ENCODE measurements at places on chromosomes 13 and 19.

DNA sequence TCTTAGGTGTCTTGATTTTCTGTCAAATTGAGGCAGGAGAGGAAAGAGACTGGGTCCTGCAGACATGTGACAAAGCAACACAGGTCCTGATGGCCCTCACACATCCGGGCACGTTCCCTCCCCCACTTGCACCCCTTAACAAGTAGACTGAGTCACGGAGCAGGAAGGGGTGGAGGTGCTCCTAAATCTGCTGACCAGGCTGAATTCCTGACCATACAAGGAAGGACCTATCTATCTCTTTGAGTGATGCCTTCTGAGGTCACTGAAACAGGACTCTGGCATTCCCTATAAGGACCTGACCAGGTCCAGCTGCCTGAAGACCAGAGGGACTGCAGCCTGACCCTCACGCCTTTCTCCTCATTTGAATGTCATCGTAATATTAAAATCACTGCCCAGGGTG lies 250.3 kb downstream of the COL4A1 start:
- no peak for DNase-seq

DNA sequence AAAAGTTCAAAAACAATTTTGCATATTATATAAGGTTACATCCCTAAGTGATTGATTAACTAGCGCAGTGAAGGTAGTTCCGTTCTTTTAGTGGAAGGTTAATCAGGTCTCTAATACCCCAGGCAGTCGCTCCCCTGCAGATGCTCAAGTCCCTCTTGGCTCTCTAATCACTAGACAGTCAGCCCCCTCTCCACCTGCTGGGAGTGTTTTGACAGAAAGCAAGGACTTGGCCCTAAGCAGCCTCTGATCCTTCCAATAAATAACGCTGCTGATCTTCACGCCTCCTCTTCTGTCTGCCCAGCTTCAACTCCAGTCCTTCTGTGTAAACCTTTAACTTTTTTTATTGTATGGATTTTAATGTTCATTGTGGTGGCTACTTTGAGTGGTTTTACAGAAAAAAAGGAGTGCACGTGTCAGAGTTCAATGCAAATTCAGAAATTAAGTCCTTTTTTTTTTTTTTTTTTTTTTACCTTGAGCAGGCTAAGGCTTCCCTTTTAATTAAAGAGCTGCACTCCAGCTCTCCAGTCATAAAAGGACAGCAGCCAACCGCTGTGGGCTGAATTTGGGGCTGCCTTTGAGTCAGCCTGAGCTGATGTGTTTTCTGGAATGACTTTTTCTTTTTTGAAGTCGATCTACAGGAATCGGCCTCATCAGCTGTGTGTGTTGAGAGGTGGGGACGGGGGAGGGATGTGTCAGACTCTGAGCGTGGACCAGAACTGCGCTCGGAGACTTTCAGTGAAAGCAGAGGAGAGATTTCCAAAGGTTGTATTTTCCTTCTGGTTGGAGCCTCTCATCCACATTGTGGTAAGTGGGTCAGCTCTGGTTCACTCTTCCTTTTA lies 33.8 kb upstream of the MYO16 start:
- no peak for DNase-seq

DNA sequence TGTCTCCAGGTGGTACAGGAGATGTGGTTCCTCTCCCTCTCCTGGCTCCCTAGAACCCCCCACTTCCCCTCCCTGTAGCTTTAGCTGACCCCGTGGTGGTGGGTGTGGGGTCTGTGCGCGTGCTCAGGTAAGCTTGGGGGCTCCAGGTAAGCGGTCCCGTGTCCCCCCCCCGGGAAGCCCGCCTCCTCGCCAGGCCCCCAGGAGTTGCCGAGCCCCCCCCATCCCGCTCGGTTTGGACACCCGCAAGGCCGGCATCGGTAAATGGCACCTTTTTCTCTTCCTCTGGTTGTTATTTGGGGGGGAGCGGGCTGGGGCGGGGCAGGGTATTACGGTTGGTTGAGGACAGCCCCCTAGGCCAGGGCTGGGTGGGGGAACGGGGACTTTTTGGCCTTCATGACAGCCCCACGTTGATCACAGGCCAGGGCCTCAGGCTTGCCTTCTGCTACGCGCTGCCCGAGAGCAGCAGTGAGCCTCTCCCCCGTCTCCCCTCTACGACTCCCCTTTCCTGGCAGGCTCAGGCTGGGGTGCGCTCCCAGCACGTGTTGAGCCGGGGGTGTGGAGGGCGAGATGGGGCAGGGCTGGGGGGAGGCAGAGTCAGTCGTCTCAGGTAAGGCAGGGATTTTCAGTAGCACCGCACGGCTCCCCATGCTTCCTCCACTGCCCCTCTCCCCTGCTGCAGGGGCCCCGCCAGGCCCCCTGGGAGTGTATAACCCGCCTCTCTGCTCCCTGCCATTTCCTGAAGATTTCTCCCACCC lies 10.7 kb upstream of the LIN7B start:
- DNase-seq = peak; percentile 68

DNA sequence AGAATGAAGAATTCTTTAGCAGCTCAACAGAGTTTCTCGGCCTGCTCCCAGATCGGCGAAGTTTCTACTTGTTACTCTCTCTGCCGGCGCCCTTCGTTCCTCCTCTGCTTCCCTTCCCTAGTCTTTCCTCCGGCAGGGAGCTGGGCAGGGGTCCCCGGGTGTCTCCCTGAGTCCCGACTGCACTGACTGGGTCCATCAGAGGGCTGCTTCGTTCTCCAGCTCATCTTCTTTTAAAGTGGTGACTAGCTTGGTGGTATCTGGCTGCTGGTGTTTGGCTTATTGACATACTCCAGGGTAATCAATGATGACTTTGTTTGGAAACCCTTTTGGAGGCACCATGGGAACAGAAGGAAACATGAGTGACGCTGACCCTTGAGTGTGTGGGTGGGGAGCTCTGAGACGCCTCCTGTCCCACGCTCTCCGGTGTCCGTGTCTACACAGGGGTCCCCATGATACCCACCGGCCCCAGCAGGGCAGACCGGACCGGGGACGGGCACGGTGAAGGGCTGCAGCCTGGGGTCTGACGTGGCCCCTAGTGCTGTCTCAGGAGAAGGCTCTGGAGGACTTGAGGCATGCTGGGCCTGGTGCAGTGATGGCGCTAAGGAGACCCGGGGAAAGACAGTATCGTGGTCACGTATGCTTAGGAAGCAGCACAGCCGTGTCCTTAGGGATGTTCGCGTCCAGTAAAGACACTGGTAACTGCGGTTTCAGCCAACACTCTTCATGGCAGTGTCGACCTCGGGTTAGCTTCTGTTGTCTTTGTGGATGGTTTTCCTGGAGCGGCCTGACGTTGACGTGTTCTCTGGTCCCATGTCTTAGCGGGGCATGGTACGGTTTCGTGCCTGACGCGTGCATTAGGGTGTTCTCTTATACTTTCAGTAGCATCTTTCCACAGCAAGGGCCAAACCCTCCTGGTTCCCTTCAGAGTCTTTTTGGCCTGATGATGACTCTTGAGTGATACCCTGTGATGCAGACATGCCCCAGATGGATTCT lies 23.8 kb downstream of the NAXD start:
- DNase-seq = no peak

DNA sequence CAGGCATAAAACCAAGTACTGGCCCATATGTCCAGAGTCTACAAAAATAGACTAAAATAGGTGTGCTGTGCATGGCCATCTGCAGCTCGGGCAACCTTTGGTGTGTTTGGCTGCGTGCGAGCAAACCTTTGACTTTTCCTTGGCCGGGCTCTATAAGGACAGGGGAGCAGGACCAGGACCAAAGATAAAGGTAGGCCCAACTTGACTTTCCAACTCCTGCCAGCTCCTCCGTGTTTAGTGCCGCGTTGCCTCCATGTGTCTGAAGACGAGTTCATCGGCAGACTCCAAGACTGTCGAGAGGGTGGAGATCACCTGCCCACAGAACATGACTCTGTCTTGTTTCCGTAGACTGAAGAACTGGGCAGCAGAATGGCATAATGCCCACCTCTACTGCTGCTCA lies 375.5 kb downstream of the IRS2 start:
- no peak for DNase-seq

DNA sequence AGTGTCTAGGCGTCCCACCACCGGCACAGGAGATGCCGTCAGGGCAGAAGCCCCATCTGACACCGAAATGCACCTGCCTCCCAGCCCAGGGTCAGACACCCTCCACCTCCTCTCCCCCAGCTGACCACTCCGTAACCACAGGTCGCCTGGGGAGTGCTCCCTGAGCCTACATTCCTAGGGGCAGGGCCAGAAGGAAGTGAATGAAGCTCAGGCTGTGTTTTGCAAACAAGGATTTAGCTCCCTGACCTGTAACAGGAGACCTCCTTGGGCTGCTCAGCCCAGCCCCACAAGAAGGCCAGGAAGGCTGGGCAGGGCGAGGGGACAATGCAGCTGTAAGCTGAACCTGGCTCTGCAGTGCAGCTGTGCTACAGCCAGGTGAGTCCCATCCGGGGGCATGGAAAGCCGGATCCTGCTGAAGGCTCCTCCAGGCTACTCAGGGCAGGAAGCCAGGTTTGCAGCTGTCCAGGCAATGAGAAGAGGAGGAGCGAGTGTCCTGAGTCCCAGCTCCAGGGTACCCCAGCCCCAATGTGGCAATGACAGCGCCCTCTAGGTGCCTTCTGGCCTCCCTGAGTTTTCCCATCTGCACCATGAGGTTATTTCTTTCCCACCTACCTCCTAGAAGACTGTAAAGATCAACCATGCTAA lies 42.1 kb downstream of the RHPN2 start:
- no peak for DNase-seq

DNA sequence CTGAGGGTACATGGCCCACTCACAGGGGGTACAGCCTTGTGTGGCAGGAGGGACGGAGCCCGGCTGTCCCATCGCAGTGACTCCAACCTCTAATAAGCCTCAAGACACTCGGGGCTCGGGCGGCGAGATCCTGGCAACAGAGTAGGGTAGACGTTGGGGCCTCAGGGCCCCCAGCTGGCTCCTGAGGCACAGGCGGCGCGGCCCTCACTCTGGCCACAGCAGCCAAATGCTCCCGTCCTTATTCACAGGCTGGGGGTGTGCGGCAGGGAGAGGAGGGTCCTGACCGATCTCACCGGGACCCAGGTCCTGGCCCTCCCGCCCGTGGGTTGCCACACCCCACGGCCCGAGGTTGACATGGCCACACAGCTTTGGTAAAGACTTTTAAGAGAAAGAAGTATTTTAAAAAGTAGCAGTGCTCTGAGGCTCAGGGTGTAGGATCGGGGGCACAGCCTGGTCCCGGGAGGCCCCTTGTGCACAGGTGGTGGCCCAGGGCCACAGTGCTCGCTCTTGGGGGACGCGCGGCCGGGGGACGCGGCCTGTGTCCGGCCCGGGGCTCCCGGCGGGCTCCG lies 7.6 kb downstream of the SLC39A3 start:
- DNase-seq = no peak

GRCh38 chr19:12766051-12766521 lies 9.3 kb downstream of the HOOK2 start:
- peak; percentile 99 for DNase-seq

All from left lung (tissue), 14 donors.